NCI-H2029 treated with DMSO at 0.1 percent for 48 hours (cell line): ENCODE measurements at places on chromosomes 7 and 10.

DNA sequence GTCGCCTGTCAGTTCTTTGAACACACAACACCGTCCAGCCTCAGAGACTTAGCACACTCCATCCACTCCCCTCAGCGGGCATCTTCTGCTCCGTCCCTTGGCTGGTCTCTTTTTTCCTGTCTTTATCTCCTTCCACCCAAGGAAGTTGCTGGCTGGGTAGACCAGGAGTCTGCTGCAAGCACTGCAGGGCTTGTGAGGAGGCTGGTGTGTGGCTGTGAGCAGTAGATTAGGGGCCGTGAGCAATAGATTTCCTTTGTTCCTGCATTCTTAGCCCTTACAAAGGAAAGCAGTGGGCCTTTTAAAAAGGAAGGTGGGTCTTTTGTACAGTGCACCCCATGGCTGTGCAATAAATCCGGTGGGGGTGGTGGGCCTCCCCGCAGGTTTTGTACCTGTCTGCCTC lies 100.3 kb upstream of the BTBD16 start:
- no peak for DNase-seq

GRCh38 chr7:78224923-78225322 lies 426.4 kb downstream of the PHTF2 start:
- DNase-seq = no peak

GRCh38 chr10:7520507-7521485 lies 110.0 kb upstream of the SFMBT2 start:
- DNase-seq = no peak

- no peak for DNase-seq
These were observed 1.4 kb downstream of the HPSE2 start for GRCh38 chr10:99234041-99234790.

- no peak for DNase-seq
These were observed 58.6 kb upstream of the EFCAB10 start for GRCh38 chr7:105639667-105640493.
